ENCODE measurements at places on chromosomes 6 and 20.

DNA sequence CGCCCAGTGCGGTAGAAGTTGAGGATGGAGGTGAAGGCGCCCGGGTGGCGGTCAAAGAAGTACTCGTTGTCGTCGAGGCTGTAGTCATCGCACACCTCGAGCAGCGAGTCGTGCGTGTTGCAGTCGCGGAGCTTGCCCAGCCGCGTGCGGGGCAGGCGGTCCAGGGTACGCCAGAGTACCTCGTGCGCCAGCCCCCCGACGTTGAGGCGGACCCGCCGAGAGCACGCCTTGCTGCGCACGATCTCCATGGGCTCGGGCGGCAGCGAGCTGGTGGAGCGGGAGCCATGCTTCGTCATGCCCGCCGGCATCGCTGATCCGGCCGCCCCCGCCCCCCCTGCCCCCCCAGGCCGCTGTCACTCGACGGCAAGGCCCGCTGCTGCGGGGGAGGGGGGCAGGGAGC lies 295 bp downstream of the KCNB1 start:
- no peak for DNase-seq

DNA sequence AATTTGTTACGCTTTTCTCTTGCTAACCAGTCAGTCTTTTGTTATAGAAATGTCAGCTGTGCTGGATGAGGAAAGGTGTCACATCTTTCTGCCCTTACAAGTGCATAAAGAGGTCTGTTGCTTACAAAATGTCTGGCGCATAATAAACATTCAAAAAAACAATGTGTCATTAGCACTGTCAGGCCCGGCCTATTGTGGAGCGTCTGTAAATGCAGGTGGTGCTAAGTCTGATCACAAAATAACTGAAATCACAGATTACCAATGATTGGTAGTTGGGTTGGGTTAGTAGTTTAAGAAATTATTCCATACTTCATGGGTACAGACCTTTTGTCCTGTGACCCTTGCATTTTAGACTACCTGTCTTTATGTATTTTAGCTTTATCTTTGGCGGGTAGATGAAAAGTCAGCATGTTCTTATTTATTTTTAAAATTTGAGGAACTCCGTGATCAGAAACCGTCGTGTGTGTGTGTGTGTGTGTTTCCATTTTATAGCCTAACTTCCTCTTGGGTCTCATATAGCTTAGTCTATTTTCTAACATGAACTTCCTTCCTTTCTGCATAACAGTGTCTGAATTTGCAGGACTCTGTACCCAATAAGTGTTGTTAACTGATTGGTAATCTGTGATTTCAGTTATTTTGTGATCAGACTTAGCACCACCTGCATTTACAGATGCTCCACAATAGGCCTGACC lies 88.1 kb upstream of the IFNGR1 start:
- DNase-seq: no peak

- DNase-seq: no peak
These were observed 18.8 kb upstream of the TBC1D20 start for GRCh38 chr20:481167-481566.

DNA sequence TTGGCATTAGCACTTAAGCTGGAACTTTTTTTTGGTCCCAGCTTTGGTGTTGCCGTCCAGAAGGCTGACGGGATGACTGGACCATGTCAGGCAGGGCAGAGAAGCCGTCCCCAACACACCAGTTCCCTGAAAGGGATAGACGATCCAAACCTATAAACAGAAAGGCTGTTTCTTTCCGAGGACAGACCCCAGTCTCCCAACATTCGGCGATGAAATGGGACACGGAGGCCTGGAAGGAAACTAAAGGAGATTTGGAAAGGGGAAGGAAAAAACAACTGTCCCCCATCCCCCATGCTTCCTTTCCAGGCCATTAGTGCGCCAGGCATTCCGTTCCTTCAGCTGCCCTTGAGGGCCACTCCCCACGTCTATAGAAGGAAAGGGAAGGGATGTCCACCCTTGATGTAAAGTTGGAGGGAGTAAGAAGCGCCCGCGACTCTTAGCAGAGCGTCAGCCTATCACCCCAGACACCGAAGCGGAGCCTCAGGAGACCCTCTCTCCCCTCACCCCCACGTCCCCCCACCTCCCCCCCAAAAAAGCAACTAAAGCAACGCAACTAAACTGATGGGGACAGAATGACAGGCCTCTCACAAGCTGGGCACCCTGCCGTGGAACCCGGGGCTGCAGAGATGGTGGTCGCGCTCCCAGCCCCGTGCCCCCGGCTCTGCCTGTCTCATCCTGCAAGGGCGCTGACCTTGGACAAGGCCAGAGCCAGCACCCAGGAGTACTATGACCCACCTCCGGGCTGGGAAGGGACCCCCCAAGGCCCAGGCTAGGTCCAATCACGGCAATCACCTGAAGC lies 638 bp downstream of the BLCAP start:
- DNase-seq: no peak

GRCh38 chr20:45370571-45371160 lies 7.5 kb downstream of the TP53TG5 start:
- no peak for DNase-seq

- no peak for DNase-seq
These were observed 2.2 kb downstream of the CBLN4 start for GRCh38 chr20:56002908-56003800.

- DNase-seq: no peak
These were observed 90.6 kb upstream of the ADGRF1 start for GRCh38 chr6:47132724-47133123.

GRCh38 chr20:37228082-37228481 lies 33.5 kb downstream of the GHRH start:
- DNase-seq: no peak

GRCh38 chr6:123804787-123805540 lies 1.3 kb downstream of the NKAIN2 start:
- DNase-seq: no peak

GRCh38 chr6:5328800-5329199 lies 67.5 kb downstream of the FARS2 start:
- DNase-seq: no peak

DNA sequence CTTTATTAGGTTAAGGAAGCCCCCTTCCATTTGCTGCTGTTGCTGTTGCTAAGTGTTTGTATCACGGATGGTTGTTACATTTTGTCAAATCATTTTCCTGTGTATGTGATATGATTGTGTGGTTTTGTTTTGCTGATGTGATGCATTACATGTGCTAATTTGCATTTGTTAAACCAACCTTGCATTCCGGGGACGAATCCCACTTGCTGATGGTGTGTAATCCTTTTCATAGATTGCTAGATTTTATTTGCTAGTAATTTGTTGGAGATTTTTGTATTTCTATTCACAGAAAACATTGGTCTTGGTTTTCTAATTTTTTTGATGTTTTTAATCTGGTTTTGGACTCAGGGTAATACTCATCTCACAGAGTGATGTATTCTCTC lies 167.8 kb downstream of the WDR27 start:
- DNase-seq: no peak

- no peak for DNase-seq
These were observed 28.2 kb upstream of the GSTA4 start for GRCh38 chr6:53023323-53023722.

- no peak for DNase-seq
These were observed 19.5 kb downstream of the TMEM151B start for GRCh38 chr6:44289726-44290260.

- no peak for DNase-seq
These were observed 91.4 kb upstream of the RNF217 start for GRCh38 chr6:124870611-124871459.

DNA sequence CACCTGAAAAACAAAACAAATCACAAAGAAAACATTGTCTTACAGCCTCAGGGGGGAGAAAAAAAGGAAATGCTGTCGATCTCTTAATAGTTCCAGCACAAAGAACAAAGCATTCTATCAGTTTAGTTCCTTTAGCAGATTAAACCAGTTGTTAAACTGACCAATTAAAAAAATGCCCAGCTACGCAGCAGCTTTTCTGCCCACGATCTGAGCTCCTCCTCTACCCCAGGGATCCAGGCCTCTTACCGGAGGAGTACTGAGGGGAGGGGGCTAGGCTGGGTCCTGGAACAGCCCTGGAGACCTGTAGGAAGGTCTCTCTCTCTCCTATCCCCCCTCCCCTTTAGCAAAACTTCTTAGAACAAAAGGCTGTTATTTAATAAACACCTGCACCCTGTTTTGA lies 13.4 kb downstream of the PTK7 start:
- DNase-seq: no peak

GRCh38 chr6:112360498-112360897 lies 13.4 kb downstream of the RFPL4B start:
- DNase-seq: no peak

DNA sequence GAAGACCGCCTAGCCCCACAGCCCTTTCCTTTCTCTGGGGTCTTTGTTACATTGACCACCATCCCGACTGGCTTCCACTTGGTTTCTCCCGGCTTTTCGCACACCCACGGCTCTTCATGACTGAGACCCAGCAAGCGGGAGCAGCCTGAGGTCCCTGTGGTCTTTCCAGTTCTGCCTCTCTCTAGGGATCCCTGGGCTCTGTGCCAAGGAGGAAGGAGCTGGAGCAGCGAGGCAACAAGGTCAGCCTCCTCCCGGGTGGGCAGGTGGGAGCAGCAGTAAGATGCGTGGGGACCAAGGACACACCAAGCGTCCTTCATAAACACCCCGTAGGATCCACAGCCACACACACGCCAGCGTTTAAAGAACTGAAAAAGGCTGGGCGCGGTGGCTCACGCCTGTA lies 29.6 kb upstream of the MRGBP start:
- DNase-seq: no peak

DNA sequence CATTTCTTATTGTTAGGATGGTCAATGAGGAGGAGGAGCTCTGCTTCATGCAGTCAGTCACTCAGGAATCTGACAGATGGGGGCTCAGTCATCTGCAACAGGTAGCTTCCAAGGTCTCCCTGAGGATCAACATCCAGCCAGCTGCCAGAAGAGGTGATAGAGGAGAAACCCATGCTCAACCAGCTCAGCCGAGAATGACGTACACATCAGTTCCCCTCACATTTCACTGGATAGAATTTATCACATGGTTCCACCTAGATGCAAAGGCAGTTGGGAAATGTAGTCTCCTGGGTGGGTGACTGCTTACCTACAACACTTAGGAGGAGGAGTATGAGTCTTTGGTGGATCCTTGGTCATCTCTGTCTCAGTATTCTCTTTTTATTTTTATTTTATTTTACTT lies 144.5 kb downstream of the CEBPB start:
- DNase-seq: no peak

DNA sequence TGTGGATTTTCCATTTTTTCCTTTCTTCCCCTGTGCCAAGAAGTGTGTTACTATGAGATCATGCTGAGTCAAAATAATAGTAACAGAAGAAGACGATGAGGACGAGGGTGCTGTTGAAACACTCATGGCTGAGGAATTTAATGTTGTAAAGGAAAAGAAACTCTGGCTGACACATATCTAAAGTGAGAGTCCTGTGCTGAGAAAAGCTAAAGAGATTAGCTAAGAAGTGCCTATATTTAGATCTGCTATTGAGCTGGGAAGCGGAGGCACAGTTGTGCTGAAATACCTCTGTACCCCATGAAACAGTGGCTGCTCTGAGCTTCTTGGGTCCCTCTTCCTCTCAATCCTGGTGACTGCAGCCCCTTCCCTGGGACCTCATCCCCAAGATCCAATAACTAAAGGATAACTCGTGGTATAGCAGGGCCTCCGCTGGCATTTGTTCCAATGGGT lies 1.1 kb upstream of the SYTL3 start:
- DNase-seq: peak; percentile 39

- no peak for DNase-seq
These were observed 236.0 kb upstream of the DEFB112 start for GRCh38 chr6:50285735-50286134.

GRCh38 chr20:3652676-3653596 lies 10.3 kb downstream of the GFRA4 start:
- no peak for DNase-seq

GRCh38 chr6:116676021-116676420 lies 5.0 kb upstream of the KPNA5 start:
- DNase-seq: no peak

DNA sequence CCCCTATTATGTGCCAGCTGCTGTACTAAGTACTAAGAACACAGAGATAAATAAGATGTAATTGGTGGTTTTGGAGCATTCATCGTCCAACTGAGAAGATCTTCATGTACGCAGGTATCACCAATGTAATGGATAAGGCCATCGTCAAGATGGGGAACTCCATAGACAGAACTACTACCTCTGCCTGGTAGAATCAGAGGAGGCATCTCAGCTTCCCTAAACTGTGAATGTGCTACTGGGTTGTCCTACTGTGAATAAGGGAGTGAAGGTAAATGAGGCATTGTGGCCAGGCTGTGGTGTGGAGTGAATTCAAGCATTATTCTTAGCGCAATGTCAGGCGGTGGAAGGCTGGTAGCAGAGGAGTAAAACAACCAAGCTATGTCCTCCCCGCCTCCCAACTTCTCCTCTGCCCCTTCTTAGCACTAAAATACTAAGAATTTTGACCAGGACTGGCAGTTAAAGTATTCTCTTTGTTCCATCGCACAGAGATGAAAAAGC lies 68.2 kb downstream of the TBC1D7 start:
- no peak for DNase-seq

DNA sequence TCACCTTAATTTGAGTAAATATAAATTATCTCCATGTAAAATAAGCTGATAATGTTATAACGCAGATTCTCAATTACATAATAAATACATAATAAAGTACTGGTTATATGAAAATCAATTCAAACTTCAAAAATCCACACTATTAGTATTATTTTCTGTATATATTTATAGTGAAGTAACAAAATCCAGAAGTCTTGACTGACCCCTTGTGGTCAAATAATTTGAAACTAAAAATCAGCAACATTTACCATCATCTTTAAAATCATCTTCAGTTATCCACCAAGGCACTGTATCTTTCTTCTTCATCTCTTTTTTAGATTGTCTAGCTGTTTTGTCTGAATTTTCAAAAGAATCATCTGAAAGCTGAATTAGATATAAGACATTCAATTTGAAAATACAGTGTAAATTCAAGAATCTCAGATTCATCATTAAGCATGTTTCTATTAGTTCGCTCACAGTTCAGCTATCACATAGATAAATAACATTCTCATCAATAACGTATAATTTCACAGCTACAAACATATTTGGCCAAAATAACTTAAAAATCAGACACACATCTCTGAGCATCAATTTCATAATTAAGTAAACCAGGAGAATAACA lies 6.5 kb downstream of the CEP162 start:
- no peak for DNase-seq

DNA sequence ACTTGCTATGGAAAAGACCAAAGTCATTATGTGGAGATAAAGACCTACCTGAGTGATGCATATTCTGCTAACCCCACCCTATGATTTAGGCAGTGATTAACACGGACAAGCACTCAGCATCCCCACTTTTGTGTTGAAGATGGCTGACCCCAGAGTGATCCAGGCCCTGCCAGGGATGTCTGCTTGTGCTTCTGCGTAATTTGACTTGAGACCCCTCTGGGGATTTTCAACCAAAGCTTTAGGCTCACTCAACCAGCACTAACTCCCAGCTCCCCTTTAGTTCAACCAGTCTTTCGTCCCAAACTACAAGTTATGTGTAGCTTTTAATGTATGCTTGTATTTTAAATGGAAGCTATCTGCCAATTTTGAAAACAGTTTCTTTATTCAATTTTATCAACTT lies 538.0 kb upstream of the ID4 start:
- DNase-seq: no peak

DNA sequence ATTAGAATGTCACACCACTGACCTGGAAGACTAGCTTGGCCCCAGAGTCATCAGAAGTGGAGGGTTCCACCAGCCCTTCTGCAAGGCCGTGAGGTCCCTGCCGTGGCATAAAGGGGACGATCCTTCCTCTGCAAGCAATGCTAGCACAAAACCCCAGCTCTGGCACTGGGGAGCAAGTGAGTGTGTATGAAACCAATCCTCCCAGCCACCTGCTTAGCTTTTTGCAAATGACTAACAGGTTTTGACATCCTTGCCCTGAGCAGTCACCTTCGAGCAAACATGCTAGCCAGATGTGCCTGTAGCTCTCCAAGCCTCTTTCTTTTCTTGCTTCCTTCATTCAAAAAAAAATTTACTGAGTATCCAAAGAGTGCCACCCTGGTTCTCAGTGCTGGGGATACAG lies 8.6 kb downstream of the SULF2 start:
- no peak for DNase-seq
